CD4-positive, alpha-beta T cell treated with Interleukin-17A for 1 hour (primary cell): ENCODE measurements at places on chromosomes 1 and 21.

DNA sequence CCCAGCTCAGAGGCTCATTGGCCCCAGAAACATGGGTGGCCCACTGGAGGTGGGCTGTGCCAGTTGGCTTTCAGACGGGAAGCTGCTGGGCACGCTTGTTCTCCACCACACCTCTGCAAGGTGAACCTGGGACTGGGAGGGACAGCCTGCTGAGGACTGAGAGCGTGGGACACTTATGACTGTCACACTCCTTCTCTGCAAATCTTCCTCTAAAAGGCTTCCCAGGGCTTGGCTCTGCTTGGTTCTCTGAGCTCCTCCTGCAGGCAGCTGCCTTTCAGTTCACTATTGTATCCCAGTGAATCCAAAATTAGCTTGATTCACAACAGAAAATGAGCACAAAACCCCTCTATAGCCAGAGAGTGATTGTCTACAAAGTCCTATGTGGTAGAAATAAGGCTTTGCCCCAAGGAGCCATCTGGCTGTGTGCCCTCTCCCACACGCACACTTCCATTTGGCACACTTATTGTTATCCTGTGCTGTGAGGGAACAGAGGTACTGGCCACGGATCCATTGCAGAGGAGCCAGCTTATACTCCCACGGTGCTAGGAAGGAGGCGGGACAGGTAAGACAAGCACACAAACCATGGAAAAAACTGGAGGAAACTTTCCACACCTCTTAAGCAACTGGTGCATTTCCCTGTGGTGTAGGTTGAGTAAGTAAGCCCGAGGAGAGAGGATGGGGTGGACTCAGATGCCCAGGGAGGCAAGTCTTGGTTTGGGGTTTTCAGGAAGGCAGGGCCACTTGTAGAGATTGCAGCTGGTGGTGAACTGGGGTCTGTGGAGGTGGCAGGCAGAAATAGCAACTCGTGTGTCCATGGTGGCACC, 18.9 kb upstream of the BTG2 start:
- DNase-seq, result no peak

DNA sequence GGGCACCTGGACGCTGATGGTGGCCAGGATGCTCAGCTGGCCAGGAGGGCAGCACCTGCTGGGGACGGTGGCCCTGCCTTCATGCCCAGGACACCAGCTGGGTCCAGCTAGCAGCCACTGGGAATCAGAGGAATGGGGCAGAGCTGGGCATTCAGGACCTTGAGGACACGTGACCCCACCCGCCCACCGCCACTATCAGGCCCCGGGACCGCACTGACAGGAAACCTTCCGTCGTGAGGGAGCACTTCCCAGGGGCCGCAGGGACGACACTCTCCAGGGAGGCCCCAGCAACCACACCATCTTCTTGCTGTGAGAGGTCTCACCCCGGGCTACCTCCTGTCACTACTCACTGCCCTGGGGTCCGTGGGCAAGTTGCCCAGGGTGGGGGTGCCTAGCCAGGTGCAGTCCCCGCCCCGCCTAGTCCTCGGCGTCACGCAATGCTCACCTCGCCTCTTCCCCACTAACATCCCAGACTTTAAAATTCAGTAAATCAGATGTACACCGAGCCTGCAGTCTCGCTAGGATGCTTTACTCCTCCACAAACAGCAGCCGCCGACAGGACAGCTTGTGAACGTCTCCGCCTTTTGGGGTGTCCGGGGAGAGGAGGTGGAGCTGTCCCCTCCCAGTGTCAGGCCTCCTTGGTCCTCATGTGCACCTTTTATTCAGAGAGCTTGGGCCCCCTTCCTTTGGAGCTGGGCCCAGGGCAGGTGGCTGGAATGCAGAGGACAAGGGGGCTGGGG, 4.9 kb downstream of the VWA1 start:
- no peak for DNase-seq

DNA sequence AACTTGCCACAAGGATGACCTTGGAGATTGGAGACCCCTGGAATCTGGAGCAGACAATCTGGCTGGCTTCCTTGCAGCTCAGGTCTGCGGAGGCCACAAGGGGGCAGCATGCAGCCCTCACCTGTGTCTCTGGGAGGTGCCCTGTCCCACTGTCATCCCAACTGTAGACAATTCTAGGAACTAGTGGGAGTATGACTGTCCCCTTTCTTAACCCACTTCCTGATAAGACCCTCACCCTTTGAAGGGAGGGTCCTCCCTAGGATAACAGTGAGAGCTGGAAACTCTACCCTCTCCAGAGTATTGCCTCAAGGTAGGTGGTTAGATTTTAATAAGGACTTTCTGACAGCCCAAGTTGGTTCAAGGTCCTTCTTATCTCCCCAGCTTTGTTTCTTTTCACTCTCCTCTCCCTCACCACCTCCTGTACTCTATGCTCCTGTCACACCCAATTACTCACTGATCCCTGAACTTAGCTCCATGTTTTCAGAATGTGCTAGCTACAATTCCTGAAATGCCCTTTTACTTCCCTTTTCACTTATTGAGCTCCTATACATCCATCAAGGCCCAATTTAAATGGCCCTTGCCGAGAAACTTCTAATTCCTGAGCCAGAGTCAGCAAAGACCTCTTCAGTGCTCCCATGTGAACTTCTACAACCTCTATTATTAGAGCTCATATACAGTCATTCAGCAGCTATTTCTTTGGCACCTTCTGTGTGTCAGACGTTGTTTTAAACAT, 9.2 kb upstream of the KCNQ4 start:
- DNase-seq, result peak; percentile 64

DNA sequence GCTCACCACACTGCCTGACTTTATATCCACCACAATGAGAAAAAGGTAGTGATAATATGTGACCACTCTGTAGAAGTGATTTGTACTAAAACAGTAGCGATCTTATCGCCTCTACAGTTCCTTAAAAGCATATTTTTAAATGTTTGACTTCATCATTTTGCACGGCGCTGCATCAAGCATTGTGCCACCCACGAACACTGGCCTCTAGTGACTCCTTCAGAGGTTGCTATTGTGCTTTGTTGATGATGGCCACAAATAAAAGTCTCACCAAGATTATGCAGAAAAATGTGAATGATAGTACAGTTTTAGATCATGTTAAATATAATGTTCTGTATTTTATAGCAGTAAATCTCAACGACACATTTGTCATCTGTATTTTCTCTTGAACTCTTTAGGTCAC, 186.5 kb upstream of the NCAM2 start:
- no peak for DNase-seq

- DNase-seq, result no peak
These were observed 22.1 kb downstream of the ATP1B1 start for GRCh38 chr1:169128562-169128961.
